Suppressor macrophage treated with lipopolysaccharide for 1 hour (primary cell): ENCODE measurements at places on chromosomes 3 and 15.

DNA sequence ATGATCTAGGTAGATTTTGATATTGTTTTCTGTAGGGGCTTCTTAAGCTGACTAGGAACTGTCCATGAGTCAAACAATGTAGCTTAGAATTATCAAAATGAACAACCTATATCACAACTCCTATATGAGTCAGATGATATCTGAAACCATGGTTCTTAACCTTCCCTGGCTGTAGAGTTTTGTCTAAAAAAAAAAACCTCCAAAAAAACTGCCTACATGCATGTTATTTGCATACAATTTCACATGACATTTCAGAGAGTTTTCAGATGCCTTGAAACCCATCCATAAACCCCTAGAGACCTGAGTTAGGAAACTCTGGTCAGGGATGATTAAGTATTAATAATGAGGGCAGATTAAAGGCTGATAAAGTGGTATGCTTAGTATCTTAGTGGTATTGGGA, 157.0 kb downstream of the CHST2 start:
- no peak for DNase-seq

DNA sequence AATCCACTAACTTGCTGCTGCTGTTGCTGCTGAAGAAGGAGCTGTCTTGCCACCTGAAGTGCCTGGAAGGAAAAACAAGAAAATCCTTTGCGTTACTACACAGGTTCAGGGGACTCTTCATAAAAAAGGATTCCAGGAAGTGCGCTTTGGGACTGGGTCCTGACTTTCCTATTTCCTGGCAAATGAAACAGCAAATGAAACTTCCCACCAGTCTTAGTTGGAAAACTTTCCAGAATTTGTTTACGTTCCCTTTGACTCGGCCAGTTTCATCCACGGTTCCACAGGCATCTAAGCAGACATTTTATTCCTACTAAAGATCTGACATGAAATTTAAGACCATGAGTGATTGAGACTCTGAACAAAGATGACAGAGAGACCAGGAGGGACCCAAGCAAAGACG, 471.0 kb downstream of the FOXP1 start:
- DNase-seq: no peak

DNA sequence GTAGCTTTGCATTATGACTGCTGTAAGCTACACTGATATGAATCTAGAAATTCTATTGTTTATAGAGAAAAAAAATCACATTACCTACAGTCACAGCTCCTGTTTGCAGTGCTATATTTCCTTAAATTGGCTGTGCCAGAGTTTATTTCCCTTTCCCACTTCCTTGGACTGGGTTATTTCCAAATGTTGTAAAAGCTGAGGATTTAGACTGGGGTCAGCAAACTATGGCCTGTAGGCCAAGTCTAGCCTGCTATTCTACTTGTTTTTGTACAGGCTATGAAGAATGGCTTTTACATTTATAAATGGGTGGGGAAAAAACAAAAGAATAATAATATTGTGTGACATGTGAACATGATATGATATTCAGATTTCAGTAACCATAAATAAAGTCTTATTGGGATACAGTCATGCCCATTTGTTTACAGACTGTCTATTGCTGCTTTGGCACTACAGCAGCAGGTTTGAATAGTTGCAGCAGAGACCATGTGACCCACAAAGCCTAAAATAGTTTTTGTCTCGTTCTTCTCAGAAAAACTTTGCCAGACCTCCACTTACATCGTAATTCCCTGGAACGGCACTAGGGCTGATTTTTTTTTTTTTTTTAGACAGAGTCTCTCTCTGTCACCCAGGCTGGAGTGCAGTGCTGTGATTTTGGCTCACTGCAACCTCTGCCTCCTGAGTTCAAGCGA, 7.8 kb downstream of the GLDN start:
- no peak for DNase-seq

GRCh38 chr15:93154666-93155065, 65.7 kb upstream of the RGMA start:
- DNase-seq: no peak

- no peak for DNase-seq
These were observed 1.7 kb downstream of the CMTM8 start for GRCh38 chr3:32240159-32240545.

DNA sequence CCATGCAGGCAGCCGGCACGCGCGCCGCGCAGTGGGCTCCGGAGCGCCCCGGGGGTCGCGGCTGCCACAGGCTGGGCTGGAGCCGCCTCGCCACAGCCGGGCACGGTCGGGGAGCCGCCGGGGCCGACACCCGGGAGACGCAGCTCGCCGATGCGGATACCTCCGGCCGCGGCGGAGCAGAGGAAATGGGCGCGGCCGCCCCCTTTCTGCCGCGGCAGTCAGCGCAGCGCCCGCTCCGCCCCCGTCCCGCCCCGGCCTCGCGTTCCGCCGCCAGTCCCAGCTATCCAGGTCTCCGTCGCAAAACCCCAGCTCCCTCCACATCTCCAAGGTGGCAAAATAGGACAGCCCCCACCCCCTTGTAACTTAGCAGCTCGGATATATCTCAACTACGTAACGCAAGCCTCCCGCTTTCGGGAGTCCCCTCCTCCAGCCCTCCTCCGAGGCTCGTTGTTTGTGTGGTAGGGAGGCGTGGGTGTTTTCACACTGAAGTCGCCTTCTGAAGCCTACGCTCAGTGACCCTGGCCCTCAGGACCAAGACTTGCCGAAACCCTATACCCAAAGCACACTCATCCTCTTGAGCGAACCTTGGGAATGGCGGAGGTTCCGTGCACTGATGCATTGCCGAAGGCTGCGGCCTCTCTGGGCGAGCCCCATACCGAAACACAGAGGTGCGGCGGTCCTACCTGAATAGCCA, at the start of gene SH3BP5:
SH3BP5 (minus strand) TSS at position 182 of the 694 bp plus-strand sequence; CDS start at position 4, 178 bp downstream.
- peak; percentile 90 for DNase-seq

DNA sequence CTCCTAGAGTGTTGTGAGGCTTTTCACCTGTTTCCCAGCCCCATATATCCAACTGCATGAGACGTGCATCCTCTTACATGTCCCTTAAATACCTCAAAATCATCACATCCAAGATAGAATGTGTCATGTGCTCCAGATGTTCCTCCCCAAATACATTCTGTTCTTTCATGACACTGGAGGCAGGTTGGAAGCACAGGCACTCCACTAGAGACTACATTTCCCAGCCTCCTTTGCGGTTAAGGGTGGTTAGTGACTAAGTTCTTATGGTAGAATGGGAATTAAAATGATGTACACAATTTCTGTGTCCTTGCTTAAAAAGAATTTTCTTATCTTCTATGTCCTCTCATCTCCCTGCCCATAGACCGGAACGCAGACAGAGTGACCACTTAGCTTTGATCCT, 34.3 kb downstream of the TMEM40 start:
- no peak for DNase-seq

DNA sequence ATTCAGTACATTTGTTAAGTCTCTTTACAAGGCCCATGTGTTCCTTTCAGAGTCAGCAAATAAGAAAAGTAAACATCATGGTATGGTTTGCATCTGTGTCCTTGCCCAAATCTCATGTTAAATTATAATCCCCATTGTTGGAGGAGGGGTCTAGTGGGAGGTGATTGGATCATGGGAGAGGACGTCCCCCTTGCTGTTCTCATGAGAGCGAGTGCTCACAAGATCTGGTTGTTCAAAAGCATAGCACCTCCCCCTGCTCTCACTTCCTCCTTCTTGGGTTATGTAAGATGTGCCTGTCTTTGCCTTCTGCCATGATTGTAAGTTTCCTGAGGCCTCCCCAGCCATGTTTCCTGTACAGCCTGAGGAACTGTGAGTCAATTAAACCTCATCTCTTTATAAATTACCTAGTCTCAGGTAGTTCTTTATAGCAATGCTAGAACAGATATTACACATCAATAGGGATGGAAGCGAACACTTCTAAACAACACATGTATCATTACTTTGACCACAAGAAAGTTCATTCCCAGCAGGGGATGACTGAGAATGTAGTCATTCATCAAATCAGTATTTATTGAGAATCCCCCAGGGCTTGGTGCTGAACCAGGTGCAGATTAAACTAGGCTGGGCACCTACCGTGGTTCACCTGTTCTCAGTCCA, 4.1 kb downstream of the EFCAB12 start:
- DNase-seq: peak; percentile 59

GRCh38 chr3:150747886-150748683, 14.9 kb downstream of the SIAH2 start:
- DNase-seq: peak; percentile 82

- DNase-seq: no peak
These were observed 36.7 kb downstream of the LARP6 start for GRCh38 chr15:70817266-70817665.

- DNase-seq: no peak
These were observed 48.4 kb downstream of the CHAC1 start for GRCh38 chr15:41001524-41002214.

GRCh38 chr15:57398336-57398735, 22.0 kb downstream of the CGNL1 start:
- DNase-seq: no peak

- peak; percentile 16 for DNase-seq
These were observed 1.1 kb upstream of the PLCH1 start for GRCh38 chr3:155745795-155746550.

GRCh38 chr15:31169558-31169957, 68.0 kb upstream of the TRPM1 start:
- DNase-seq: no peak

DNA sequence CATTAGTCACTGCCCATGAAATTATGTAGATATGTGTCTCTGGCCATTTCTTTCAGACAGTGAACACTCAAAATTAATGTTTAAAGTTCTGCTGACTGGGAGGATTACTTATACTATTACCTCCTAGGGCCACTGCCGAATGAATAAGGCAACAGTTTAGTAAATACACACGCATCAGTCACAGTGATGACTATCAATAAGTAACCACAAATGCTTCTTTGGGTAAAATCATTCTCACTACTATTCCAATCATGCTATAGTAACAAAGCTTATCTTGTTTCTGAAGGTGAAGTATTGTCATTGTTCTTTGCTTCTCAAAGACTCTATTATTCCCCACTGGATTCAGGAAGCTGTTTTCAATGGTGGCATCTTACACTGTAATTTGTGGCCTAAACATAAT, 478.8 kb downstream of the EPHA3 start:
- DNase-seq: no peak

GRCh38 chr3:56303487-56303886, 164.8 kb downstream of the ERC2 start:
- DNase-seq: peak; percentile 50

GRCh38 chr3:110400315-110400714, 671.3 kb upstream of the NECTIN3 start:
- no peak for DNase-seq

DNA sequence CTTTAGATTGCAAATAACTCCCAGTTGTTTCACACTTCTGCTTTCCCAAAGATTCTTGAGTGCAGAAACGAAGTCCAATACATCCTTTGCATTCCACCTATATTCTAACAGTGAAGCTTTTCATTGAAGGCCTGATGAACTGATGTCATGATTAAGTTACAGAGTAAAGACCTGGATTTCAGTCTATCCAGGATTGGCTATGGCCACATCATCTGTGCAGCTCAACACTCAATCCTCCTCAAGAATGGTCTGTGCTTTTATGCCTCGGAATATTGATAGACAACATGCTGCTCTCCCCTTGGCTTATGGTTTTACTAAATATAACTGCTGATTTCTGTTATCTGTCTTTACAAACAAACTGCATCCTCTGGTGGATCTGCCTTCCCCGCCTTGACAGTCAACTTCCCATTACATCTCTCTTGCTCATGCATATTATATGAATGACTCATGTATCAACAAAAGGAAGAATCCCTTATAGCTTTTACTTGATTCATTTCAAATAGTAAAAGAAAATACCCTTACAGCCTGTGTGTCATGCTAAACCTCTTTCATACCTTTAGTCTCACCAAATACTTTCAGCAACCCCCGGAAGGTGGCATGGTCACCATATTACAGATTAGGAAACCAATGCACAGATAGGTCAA, 59.5 kb downstream of the SCN11A start:
- peak; percentile 19 for DNase-seq

- DNase-seq: no peak
These were observed 147.5 kb downstream of the NFKBIZ start for GRCh38 chr3:101996832-101997231.

DNA sequence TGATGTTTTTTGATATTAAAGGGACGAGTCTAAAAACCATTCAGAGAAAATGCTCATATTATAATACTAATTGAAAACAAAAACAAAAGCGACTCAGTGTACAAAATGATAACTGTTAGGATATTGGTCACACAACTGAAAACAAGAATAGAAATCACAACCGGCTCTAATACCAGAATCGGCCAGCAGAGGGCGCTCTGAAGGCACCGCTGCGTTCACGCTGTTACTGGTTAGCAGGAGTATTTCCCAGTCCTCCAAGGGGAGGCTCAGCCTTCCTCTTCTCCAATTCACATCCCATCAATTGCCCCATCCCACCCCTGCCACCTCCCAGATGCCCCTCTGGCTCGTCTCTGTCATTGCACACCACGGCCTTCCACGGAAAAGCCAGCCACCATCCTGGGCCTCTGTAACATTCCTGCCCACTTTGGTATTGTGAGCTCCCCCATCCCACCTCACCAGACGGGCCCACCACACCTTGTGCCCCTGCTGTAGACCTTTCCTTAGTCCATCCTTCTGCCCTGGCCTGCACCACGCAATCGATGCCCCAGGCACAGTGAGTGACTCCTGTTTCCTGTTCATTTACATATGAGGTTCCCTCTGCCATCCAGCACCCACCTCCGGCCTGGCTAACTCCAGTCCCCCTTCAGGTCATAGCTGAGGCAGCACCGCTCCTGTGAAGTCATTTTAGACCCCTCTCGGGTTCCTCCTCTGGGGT, 8.5 kb downstream of the FAM107A start:
- DNase-seq: peak; percentile 77

GRCh38 chr3:5187156-5187919, at the start of gene EDEM1:
EDEM1 (plus strand) TSS chr3:5187707; CDS start chr3:5187806, 99 bp downstream.
- DNase-seq: peak; percentile 99

DNA sequence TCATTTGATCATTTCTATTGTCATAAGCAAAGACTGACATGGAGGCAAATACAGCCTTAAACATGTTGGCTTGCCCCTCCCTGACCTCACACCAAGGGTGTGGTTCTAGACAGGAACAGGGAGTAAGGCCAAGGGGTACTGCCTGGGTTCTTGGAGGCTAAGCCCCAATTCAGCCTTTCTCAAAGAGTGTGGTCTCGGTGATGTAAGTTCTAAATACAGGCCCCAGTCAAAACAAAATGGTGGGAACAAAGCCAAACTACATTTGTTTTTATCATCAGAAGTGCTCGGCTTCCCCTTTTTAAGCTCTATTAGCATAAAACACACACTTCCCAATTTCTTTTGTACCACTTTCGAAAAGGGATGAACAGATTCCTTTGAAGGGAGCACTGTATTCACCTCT, 129.5 kb downstream of the ATP8B4 start:
- peak; percentile 51 for DNase-seq

- DNase-seq: no peak
These were observed 48.2 kb upstream of the CCDC54 start for GRCh38 chr3:107329088-107329487.
